ENCODE measurements at places on chromosomes 2 and 18.
A peak's percentile ranks its signal among the peaks of the same experiment; 100 is the strongest.

- DNase-seq: no peak
These were observed 533.2 kb upstream of the TNP1 start for GRCh38 chr2:217392930-217393584.

GRCh38 chr2:65057391-65058052 lies 1.3 kb downstream of the CEP68 start:
- peak; percentile 66 for DNase-seq

GRCh38 chr2:237876951-237877491 lies 17.6 kb downstream of the RAMP1 start:
- no peak for DNase-seq

DNA sequence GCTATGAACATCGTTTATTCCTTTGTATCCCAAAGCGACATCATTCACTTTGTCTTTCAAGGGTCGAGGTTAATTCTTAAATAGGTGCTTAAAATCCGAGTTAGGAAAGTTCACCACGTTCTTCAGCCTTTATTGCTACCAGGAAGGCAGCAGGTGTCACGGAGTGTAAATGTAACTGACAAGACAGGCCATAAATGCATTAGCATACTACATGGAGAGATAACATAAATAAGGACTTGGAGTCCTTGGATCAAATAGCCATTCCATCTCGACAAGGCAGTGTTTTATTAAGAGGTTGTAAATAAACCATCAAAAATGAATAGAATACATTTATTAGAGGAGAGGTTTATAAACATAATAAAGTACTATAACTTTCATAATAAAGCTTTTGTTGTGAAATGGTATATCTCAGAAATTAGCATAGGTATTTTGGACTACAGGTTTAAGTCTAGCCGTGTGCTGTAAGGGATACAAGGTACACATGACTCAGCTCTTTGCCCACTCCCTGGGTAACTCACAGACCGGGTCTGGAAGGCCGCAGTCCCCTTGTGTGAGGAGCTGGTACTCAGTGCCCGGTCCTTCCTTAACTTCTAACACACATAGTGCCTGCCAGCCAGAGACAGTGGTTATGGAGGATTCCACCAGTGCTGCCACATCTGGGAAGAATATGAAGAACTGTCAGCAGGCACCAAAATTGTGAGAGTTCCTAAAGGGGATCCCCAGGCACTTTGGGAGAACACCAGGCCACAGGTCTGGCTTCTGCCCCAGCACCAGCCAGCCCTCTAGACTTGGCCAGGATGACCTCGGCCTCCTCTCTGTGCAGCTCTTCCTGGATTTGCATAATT lies 29.4 kb downstream of the CAPN13 start:
- no peak for DNase-seq

- no peak for DNase-seq
These were observed 21.8 kb upstream of the RGPD4 start for GRCh38 chr2:107804608-107805498.

- no peak for DNase-seq
These were observed 187.0 kb downstream of the OSR1 start for GRCh38 chr2:19171409-19171808.

- DNase-seq: no peak
These were observed 442.3 kb upstream of the RGPD4 start for GRCh38 chr2:107384422-107384821.

DNA sequence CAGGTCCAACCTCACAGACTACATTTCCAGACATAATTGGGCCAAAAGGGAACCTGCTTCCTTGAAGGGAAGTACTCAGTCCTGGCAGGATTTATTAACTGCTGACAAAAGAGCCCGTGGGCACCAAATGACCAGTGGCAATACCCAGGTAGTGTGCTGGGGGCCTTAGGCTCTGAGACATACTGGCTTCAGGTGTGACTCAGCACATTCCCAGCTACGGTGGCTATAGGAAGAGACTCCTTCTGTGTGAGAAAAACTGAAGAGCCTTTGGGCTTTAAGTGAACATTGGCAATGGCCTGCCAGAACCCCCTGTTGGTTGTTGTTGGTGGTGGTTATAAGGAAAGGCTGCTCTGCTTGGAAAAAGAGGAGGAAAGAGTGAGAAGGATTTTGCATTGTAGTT lies 401.8 kb downstream of the KCNJ3 start:
- no peak for DNase-seq

DNA sequence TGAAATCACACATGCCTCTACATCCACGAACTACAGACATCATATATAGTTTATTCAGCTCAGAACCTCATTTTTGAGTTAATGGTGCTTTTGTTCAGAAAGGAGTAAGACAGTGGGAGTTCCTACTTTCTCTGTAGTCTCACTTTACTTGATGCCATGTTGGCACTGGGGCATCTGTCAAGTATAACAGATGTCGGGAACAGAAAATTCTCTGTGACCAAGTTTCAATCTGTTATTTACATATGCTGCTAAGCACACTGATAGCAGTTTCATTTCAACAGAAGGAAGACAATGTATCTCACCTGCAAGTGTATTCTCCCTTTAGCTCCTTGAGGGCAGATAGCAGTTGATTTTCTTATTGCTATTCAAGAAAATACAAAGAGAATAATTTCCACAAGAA lies 774.1 kb downstream of the METTL4 start:
- DNase-seq: no peak

DNA sequence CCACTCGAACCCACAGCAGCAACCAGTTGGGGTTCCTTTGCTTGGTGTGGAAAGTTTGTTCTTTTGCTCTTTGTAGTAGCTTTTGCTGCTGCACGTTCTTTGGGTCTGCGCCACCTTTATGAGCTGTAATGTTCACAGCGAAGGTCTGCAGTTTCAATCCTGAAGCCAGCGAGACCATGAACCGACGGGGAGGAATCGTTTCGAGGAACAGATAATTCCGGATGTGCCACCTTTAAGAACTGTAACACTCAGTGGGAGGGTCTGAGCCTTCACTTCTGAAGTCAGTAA lies 14.3 kb downstream of the GPR17 start:
- DNase-seq: no peak

DNA sequence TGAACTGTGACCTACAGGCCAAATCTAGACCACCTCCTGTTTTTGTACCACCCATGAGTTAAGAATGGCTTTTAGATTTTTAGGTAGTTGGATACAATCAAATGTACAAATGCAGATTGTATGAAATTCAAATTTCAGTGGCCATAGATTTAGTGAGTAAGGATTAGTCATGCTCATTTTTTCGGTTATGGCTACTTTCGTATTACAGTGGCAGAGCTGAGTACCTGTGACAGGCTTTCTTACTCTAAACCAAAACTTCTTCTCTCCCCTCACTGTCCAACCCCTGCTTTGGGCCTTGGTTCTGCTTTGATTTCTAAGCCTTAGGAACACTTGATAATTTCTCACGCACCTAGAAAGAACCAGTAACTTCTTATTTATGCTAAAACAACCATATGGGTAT lies 82.1 kb downstream of the CDC42EP3 start:
- DNase-seq: no peak

DNA sequence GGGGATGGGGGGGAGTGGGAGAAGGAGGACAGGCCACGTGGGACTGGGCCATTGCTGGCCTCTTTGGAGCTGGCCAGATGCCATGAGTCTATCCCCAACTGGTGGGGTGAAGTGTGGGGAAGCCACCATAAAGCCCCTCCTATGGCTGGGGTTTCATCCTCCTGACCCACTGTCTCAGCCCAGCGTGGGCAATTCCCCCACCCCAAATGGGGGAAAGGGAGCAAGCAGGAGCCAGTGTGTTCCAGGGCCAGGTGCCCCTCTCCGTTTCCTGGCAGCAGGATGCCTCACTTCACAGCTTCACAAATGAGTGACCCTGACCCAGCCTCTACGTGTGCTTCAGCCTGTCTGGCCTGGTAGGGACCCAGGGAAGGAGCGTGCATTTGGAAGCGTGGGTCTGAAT lies 474.7 kb upstream of the HS6ST1 start:
- no peak for DNase-seq

- DNase-seq: no peak
These were observed 44.0 kb downstream of the ARHGEF33 start for GRCh38 chr2:38933653-38934052.

DNA sequence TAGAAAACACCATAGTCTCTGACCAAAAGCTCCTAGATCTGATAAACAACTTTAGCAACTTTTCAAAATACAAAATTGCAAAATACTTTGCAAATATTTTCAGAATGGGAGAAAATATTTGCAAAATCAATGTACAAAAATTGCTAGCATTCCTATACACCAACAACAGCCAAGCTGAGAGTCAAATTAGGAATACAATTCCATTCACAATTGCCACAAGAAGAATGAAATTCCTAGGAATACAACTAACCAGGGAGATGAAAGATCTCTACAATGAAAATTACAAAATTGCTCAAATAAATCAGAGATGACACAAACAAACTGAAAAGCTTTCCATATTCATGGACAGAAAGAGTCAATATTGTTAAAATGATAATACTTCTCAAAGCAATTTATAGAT lies 327.0 kb upstream of the ZC3H15 start:
- no peak for DNase-seq

DNA sequence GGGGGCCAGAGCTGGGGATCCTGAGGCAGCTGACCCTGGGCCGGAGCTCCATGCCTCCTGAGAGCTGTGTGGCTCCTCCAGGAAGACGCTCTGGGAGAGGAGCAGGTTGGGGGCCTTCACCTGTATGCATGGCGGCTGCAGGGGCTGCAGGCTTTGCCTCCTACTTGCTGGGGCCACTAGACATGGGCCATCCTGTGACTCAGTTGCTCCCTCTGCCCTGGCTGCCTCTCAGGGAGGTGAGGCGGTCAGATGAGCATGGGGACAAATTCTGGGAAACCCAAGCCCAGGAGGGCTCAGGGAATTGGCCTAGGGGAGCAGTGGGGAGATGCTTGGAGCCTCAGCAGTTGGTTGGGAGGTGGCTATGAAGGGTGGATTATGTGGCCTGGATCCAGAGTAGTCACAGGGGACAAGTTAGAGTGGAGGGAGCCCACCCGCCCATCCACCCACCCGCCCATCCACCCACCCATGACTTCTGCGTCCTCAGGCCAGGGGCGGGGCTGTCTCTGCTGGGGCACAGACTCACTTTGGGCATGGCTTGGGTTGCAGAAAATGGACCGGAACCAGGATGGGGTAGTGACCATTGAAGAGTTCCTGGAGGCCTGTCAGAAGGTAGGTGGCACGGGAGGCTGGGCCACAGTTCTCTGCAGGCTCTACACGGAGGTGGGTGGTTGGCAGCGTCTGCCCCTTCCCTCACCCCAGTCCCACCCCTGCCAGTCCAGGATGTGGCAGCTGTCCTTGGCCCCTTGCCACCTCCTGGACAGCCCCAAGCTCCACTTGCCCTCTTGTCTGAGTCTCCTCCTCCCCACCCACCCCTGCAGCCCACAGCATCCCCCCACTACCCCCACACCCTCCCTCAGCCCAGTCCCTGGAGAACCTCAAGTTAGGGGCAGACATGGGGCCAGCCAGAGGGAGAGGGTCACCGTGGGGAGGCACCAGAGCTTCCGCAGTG lies 19.5 kb upstream of the FAHD2A start:
- no peak for DNase-seq

- no peak for DNase-seq
These were observed 45.6 kb upstream of the SLC1A4 start for GRCh38 chr2:64943387-64944150.

GRCh38 chr2:187017438-187017837 lies 168.5 kb upstream of the ZSWIM2 start:
- no peak for DNase-seq

DNA sequence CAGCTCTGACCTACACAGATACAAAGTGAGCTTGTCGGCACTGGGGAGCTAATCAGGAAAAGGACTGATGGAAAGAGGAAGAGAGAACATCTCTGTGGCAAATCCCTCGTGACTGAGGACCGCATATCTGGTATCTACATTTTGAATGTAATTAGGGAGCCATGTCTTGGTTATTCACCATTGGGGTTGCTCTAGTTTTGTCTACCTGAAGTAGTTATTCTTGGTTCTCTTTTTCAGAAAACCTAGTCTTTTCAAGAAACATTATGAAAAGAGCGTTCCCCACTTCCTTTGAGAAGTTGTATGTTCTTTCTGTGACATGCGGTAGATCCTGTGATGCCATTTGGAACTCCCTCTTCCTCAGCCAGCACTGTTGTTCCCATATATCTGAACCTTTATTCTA lies 104.4 kb downstream of the DOCK10 start:
- DNase-seq: no peak

- DNase-seq: no peak
These were observed 5.3 kb upstream of the REG1A start for GRCh38 chr2:79114797-79115494.

- DNase-seq: no peak
These were observed 62.9 kb downstream of the ZNF521 start for GRCh38 chr18:25289001-25289631.

DNA sequence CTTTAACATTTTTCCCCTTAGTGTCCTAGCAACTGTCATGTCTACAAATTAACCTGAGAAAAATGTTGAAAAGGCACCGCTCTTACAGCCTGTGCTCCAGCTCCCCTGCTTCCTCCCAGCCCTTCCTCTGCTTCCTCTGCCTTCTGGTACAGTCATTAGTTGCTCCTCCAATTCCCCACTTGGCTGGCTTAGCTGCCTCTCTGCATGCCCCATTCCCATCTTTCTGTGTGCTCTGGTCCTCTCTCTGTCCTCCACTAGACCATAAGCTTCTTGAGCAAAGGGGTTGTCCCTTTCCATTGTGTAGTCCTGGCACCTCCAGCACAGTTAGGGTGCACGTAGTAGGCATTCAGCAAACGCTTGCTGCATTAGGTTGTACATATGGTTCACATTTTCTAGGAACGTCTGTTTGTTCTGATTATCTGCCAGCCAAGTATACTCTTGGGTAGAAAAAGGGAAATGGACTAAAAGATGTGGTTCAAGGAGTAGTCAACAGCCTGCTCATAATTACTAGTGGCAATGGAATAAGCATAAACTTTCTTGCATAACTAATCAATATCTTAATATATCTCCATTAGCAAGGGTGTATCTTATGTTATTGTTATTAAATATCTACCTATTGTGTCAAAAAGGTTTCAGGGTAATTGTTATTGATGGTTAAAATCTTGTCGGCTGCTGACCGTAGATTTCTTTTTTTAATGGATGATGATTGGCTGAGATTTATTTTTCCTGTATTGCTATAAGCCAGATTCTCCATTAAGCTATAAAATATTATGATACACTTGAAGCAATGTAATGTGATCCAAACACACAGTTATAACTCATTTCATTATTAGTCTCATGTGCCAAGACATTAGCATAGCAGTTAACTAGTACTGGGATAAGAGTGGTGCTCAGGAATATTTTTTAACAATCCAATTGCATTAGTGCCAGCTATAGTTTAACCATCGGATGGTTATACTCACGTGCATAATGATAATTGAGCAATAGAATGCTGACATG lies 340.1 kb downstream of the SLC4A3 start:
- DNase-seq: no peak
